Transverse colon (tissue), 4 donors: ENCODE measurements at places on chromosomes 2 and 18. TPM values are rescaled to one million over a fixed set of nuclear protein-coding genes. Genes with fewer than 3 reads are reported as not detected.

- H3K4me1 ChIP-seq = peaks cover 25% of the 10 kb centered on the region
- no peaks in the 10 kb centered on the region for H3K36me3 ChIP-seq
- H3K4me3 ChIP-seq = no peak overlapping the region
- no peak for DNase-seq
Observed at GRCh38 chr2:153474876-153475435, 3.6 kb downstream of the RPRM start.

DNA sequence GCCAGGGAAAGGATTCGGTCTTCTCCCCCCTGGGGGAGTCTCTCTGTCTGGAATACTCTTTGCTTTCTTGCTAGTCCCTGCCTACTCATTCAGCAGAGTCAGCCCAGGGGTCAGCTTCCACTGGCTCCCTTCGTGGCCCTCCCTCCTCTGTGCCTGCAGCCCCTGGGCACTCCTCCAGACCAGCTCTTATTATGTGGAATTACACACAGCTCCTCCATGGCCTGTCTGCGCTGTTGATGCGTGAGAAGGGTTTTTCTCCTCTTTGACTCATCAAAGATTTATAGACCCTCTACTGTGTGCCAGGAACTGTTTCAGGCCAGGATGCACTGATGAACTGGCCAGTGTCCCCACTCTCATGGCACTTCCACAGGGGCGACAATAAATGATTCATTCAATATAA, 44.4 kb downstream of the ST8SIA5 start:
- no peak for DNase-seq
- no peaks in the 10 kb centered on the region for H3K36me3 ChIP-seq
- H3K4me3 ChIP-seq = no peak overlapping the region
- H3K4me1 ChIP-seq = no peaks in the 10 kb centered on the region
- no peaks in the 10 kb centered on the region for H3K27me3 ChIP-seq

- no peak overlapping the region for H3K4me3 ChIP-seq
- no peaks in the 10 kb centered on the region for H3K4me1 ChIP-seq
- no peak overlapping the region for H3K27ac ChIP-seq
- no peaks in the 10 kb centered on the region for H3K27me3 ChIP-seq
- peak; percentile 7 for DNase-seq
Observed at GRCh38 chr2:49416252-49416651, 261.9 kb upstream of the FSHR start.

GRCh38 chr2:205496370-205496769, 185.9 kb upstream of the NRP2 start:
- H3K36me3 ChIP-seq = no peaks in the 10 kb centered on the region
- no peak overlapping the region for H3K27ac ChIP-seq
- DNase-seq = no peak
- no peak overlapping the region for H3K4me3 ChIP-seq
- H3K27me3 ChIP-seq = no peaks in the 10 kb centered on the region

DNA sequence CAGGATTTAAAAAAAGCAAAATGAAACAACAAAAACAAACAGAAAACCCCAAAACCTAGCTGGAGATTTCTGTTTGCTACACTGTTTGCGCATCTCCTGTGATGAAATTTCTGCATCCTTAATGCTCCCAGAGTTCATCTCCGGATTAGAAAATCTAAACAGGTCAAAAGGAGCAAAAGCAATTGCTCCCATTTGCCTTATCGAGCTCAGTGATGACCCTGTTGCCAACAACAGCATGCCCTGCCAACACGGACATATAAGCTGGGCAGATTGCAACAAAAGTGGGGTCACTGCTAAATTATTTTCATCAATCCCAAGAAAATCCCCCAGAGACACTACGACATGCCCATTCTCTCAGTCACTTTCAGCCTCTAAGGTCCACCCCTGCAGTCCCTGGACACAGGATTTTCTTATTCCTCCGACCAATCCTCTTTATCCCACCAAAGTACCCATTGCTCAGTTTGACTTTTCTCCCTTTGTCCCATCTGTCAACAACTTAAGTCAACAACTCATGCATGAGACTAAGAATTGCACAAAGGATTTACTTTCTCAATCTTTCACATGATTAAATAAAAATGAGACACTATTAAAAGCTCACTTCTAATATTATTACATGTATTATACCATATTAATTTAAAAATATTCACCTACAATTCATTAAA, 67.8 kb downstream of the ABCG8 start:
- H3K27ac ChIP-seq = no peak overlapping the region
- no peak overlapping the region for H3K4me3 ChIP-seq
- no peak for DNase-seq
- H3K27me3 ChIP-seq = no peaks in the 10 kb centered on the region

GRCh38 chr2:25971596-25971995, 10.7 kb downstream of the KIF3C start:
- DNase-seq = no peak
- H3K27me3 ChIP-seq = no peaks in the 10 kb centered on the region
- no peak overlapping the region for H3K27ac ChIP-seq
- H3K4me1 ChIP-seq = no peaks in the 10 kb centered on the region
- no peak overlapping the region for H3K4me3 ChIP-seq

- no peaks in the 10 kb centered on the region for H3K27me3 ChIP-seq
- DNase-seq = no peak
- H3K4me3 ChIP-seq = no peak overlapping the region
- no peak overlapping the region for H3K27ac ChIP-seq
- H3K36me3 ChIP-seq = no peaks in the 10 kb centered on the region
- H3K4me1 ChIP-seq = no peaks in the 10 kb centered on the region
Observed at GRCh38 chr2:1970341-1970740, 226.0 kb upstream of the PXDN start.

DNA sequence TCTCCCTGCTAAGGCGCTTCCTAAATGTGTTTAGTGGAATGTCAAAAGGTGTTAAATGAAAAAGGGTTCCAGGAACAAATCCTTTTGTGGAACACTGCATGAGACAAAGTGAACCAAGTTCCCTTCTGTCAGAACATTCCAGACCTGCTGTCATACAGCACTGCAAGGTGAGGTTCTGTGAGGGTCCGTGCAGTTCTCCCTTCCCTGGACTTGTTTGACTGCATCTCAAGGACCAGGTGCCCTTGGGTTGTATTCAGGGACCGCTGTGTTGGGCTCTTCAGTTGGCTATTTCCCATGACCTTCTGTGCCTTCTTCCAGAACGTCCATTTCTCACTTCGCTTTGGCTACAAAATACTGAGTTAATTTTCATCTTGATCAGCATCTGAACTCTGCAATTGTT, 328.2 kb downstream of the PTPRM start:
- H3K4me1 ChIP-seq = no peaks in the 10 kb centered on the region
- DNase-seq = no peak
- no peak overlapping the region for H3K27ac ChIP-seq
- no peaks in the 10 kb centered on the region for H3K36me3 ChIP-seq

DNA sequence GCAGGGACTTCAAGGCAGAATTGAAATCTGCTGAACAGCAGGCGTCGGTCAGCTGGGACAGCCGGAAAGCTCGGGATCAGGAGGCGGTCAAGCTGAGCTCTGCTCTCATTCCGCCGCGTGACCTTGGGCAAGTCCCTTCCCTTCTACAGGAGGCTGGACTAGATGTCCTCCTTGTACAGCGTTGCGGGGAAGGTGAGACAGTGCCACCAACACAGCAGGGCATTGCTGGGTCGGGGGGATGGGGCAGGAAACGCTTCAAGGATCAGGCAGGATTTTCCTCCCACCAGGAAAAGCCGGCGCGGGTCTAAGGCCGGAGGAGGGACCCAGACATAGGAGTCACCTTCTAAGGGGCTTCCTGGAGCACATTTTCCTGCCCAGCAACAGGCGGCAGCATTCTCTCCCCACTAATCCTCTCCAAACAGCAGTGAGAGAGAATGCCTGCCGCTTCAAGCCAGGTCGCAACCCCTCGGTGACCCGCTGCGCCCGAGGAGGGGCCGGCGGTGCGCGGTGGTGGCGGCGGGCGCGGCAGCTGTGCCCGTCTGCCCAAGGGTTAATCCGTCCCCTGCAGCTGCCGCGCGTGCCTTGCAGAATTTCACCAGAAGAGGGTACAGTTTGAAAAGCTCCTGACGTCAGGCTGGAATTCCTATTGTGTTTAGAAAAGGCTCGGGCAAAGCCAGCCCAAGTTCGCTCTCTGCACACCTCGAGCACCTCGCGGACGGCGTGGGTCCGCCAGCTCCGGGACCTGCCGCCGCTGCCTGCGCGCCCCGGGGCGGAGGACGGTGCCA, at the start of gene KCNF1:
Gene KCNF1 (plus strand): TSS at position 644 of the 785 bp plus-strand sequence. CDS start 493 bp downstream, outside the sequence.
- H3K36me3 ChIP-seq = no peaks in the 10 kb centered on the region
- H3K27ac ChIP-seq = no peak within 1 kb of the TSS
- peak within 1 kb of the TSS; percentile 10 for H3K4me3 ChIP-seq
- peaks cover 45% of the 10 kb centered on the region for H3K27me3 ChIP-seq

DNA sequence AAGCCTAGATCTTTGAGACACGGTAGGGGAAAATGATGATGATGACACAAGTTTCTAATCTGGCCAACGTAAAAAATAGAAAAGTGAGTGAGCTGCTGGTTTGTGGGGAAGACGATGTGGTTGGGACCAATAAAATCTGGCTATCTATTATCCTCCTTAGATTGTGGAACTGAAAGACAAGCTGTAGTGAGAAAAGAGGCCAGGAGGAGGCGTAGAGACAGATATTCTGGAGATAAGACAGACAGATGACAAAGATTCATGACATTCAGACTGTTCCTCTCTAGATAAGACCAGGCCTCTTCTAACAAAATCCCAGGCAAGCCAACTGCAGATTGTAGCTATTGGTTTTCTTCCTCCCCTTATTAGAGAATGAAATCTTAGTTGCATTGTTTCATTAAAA, 376.3 kb upstream of the UBE2E3 start:
- no peaks in the 10 kb centered on the region for H3K36me3 ChIP-seq
- H3K4me1 ChIP-seq = no peaks in the 10 kb centered on the region
- H3K27me3 ChIP-seq = no peaks in the 10 kb centered on the region
- no peak overlapping the region for H3K27ac ChIP-seq

DNA sequence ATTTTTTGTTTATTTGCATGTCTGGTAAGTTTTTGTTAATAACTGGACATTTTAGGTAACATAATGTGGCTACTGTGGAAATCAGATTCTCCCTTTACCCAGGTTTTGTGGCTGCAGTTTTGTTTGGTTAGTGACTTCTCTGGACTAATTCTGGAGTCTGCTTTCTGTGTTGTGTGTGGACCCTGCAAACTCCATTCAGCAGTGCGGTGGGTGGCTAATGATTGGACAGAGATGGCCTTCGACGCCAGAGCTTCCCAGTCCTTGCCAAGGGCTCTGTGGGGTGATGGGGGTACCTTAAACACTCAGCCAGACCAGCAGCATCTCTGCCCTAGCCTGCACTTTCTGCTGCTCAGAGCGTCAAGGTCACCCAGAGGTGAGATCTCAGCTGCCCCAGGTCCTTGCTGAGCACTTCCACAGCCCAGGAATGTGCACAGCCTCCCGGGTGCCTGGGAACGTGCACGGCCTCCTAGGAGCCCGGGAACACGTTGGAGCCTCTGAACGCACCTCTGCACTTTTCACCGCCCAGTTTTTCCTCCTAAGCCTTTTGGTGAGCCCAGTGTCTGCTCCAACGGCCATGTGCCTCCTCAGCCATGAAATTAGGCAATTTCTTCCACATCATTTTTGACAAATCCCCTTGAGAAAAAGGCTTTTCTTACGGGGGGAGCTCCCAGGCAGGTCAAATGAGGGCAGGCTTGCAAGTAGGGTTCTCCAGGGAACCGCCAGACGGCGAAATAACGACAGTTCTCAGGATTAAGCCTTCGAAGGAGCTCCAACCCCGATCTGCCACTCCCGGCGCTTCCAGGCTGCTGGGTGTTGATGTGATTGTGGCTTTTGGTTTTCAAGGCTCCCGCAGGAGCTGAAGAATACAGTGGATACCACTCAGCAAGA, 35.2 kb upstream of the KLF11 start:
- H3K4me3 ChIP-seq = no peak overlapping the region
- no peak for DNase-seq
- H3K27me3 ChIP-seq = no peaks in the 10 kb centered on the region

GRCh38 chr2:123500346-123500745, 524.7 kb upstream of the CNTNAP5 start:
- no peaks in the 10 kb centered on the region for H3K4me1 ChIP-seq
- H3K4me3 ChIP-seq = no peak overlapping the region
- no peaks in the 10 kb centered on the region for H3K36me3 ChIP-seq
- H3K27me3 ChIP-seq = no peaks in the 10 kb centered on the region
- no peak overlapping the region for H3K27ac ChIP-seq
- DNase-seq = no peak

GRCh38 chr2:60230596-60230995, 322.9 kb downstream of the BCL11A start:
- no peaks in the 10 kb centered on the region for H3K4me1 ChIP-seq
- no peaks in the 10 kb centered on the region for H3K27me3 ChIP-seq

DNA sequence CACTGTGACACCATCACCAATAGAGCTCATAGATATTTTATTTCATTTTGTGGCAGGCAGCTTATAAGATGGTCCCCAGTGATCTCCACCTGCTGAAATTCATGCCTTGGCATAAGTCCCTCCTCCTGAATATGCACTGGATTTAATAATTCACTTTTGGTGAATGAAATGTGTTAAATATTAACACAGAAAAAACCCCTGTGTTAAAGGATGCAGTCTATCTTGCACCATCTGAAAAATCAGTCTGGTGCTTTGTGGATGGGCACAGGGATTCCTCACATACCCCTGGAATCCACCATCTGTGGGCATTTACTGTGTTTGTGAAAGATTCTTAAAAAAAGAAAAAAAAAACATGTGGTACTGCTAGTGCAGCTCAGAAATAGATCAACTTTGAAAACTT, 26.1 kb upstream of the WIPF1 start:
- no peaks in the 10 kb centered on the region for H3K36me3 ChIP-seq
- H3K4me3 ChIP-seq = no peak overlapping the region
- no peak overlapping the region for H3K27ac ChIP-seq
- H3K4me1 ChIP-seq = no peaks in the 10 kb centered on the region
- no peaks in the 10 kb centered on the region for H3K27me3 ChIP-seq

KCTD1 gene
- 13.5 TPM for total RNA-seq

MEP1B gene
- total RNA-seq = 31.1 TPM

ZNF385B gene
- total RNA-seq = 1.2 TPM

SOX11 gene
- total RNA-seq = 0.32 TPM

DPYSL5 gene
- total RNA-seq = not detected

HOXD13 gene
- total RNA-seq = not detected

CAVIN2 gene
- total RNA-seq = 24.0 TPM

HYCC2 gene
- 44.9 TPM for total RNA-seq

KCNE4 gene
- 2.2 TPM for total RNA-seq

ACMSD gene
- total RNA-seq = not detected

TTC39C gene
- total RNA-seq = 5.2 TPM

CSRNP3 gene
- total RNA-seq = 1.7 TPM
